ENCODE measurements at places on chromosomes 5 and 9. TPM values are rescaled to one million over a fixed set of nuclear protein-coding genes. Genes with fewer than 3 reads are reported as not detected.

The ADAMTSL1 gene
- total RNA-seq: not detected

GRCh38 chr9:104903609-104904008, 24.3 kb downstream of the ABCA1 start:
- H3K36me3 ChIP-seq: no peaks in the 10 kb centered on the region
- no peaks in the 10 kb centered on the region for H3K4me1 ChIP-seq
- peaks cover 7% of the 10 kb centered on the region for H3K27me3 ChIP-seq
- no peak for DNase-seq

The PLPPR1 gene
- not detected for total RNA-seq

The FAM169A gene
- 2.1 TPM for total RNA-seq

The FEM1C gene
- 14.3 TPM for total RNA-seq

- H3K27me3 ChIP-seq: peaks cover 17% of the 10 kb centered on the region
- no peak overlapping the region for H3K4me3 ChIP-seq
- H3K4me1 ChIP-seq: peaks cover 15% of the 10 kb centered on the region
- DNase-seq: no peak
- no peak overlapping the region for H3K27ac ChIP-seq
Observed at GRCh38 chr9:129778469-129778868, 24.5 kb upstream of the TOR1B start.

DNA sequence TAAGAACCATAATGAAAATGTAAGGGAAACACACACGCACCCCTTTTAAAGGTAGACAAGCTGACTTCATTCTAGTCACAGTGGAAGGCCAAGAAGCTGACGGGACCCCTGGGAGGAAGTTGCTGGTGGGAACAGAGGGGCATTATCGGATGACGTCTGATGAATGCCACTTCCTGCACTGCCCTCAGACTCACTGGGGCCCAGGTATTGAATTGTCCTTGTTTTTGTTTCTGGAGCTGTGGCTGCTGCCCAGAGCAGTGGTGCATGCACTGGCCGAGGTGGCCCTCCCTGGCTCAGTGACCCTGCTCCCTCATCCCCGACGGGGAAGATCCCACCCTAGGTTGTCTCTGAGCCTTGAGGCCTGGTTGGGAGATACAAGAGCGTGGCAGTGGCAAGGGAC, 15.3 kb upstream of the RPL26L1 start:
- no peak overlapping the region for H3K27ac ChIP-seq
- H3K4me1 ChIP-seq: no peaks in the 10 kb centered on the region
- H3K36me3 ChIP-seq: no peaks in the 10 kb centered on the region
- no peaks in the 10 kb centered on the region for H3K27me3 ChIP-seq
- no peak overlapping the region for H3K4me3 ChIP-seq

GRCh38 chr9:30075451-30076199, 2308.8 kb upstream of the ACO1 start:
- no peaks in the 10 kb centered on the region for H3K27me3 ChIP-seq
- no peak overlapping the region for H3K27ac ChIP-seq
- no peaks in the 10 kb centered on the region for H3K36me3 ChIP-seq
- H3K4me1 ChIP-seq: peaks cover 10% of the 10 kb centered on the region

- no peak overlapping the region for H3K4me3 ChIP-seq
- H3K36me3 ChIP-seq: no peaks in the 10 kb centered on the region
- H3K27me3 ChIP-seq: peaks cover 24% of the 10 kb centered on the region
- no peak for DNase-seq
Observed at GRCh38 chr5:84379749-84380148, 4.9 kb downstream of the EDIL3 start.

The ADAMTS16 gene
- not detected for total RNA-seq

The MAN1B1 gene
- 47.5 TPM for total RNA-seq

The C9orf50 gene
- not detected for total RNA-seq

GRCh38 chr9:78559449-78559885, 262.5 kb downstream of the PSAT1 start:
- no peak overlapping the region for H3K27ac ChIP-seq
- no peaks in the 10 kb centered on the region for H3K27me3 ChIP-seq
- no peak for DNase-seq
- no peaks in the 10 kb centered on the region for H3K4me1 ChIP-seq
- H3K4me3 ChIP-seq: no peak overlapping the region

Data from activated T-helper 2 cell treated with anti-CD3 and anti-CD28 coated beads, Interferon-gamma antibody, Interleukin-2, Interleukin-4, amounts not matched to agents 10 μg/mL and 5 μg/mL and 100 μg/mL, durations not matched to agents 14 hours and 24 hours and 36 hours (primary cell).